NCI-H510A treated with DMSO at 0.1 percent for 48 hours (cell line): ENCODE measurements at places on chromosomes 11 and 22.

GRCh38 chr22:43826142-43827002, 14.3 kb upstream of the EFCAB6 start:
- peak; percentile 41 for DNase-seq

GRCh38 chr22:31739795-31740201, 10.1 kb downstream of the PRR14L start:
- no peak for DNase-seq

DNA sequence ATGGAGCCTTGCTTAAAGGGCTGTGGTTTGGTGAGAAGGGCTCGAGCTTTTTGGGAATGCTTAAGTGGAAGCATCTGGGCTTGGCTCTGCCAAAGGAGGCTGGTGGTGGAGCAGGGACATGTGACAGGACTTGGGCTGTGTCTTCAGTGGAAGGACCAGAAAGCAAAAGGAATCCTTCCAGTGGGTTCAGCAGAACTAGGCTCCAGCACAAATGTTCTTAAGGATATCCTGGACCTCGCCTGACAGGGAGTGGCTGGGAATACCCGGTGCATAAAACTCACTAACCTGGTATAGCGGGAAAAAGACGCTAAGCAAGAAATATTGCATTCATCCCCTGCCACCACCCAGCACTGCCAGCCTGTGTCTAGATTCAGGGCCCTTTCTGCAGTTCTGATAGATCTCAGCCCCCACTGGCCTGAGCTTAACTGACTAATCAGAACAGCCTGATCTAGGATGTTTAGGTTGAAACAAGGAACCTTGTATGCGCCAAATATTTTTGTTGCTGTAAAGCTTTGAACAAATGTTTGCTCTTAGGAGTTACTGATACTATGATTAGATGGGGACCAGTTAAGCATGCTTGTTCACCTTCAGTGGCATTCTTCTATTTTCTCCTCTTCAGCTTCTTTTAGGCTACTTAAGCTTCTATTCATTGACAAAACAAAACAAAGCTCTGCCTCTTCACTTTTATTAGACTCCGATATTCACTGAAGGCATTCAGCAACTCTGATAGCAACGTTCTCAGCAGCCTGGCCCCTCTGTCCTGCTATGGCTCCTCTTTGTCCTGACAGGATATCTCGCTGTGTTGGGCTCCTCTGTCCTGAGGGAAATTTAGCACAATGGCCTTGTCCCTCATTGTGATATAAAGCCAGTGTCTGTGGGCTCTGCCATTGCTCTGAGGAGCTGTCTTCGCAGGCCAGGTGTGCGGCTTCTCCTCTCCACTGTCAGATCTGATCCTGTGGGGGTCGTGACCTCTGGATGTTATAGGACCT, 25.0 kb downstream of the PPFIBP2 start:
- DNase-seq = no peak

DNA sequence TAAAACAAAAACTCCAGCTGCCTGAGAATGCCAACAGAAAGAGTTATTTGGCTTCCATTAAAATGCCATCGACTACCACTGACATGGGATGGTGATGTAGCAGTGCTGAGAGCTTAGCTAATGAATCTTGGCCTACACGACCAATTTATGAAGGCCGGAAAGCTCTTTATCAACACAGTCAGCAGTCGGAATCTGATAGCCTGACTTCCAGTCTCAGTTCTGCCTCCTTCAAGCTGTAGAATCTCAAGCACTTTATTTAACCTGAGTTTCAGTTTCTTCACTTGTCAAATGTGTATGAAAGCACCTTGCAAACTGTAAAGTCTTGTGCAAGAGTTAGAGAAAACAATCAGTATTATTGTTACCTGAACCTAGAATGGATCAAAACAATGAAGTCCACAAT, 335.7 kb upstream of the NARS2 start:
- no peak for DNase-seq

- no peak for DNase-seq
Measured at GRCh38 chr22:46588279-46589140, 31.7 kb upstream of the GRAMD4 start.

- DNase-seq = no peak
Measured at GRCh38 chr22:42076764-42077485, 2.6 kb upstream of the SMDT1 start.

DNA sequence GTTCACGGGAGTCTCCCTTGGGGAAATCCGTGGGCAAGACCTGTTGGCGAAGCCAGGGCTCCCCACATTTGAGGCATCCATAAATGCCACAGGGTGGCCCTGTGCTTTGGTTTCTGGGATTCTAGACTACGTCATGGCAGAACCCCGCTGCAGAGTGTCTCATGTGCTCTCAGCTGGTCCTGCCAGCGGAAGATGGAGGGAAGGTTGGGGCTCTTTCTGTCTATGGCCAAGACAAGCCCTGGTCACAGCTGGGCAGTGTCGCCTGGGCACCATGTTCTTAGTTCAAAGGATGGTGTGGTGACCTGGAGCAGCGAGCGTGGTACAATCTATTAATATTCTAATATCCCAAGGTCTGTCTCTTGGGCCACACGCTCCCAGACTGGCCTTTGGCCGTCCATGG, 511.7 kb downstream of the TBC1D22A start:
- DNase-seq = no peak

DNA sequence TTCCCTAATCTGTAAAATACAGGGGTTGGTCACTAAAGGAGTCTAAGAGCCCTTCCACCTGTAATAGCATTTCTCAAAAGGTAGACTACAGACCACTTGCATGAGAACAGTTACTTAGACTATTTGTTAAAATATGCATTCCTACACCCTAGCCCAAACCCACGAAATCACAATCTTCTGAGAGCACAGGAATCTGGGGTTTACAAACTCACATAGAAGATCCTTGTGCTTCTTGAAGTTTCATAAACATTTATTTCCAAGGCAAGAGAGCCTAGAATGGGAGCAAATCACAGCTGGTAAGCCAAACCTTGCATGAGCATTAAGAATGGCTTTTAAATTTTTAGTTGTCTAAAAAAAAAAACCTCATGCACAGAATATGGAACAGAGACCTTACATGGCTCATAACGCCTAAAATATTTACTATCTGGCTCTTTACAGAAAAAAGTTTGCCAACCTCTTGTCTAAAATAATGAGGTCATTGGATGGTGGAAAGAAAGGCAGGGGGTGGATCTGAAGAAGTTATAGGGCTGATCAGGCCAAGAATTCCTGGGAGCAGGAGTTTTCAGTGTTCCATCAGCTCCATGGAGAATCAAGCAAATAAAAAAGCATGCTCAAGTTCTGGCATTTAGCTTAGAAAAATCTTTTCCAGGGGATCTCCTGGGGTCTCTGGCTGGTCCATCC, 133.4 kb downstream of the CCDC34 start:
- DNase-seq = no peak

GRCh38 chr11:124867700-124868099, 2.5 kb downstream of the ROBO3 start:
- DNase-seq = no peak

- no peak for DNase-seq
Measured at GRCh38 chr22:36405671-36406538, 18.1 kb upstream of the MYH9 start.

GRCh38 chr11:8204025-8204424, 35.2 kb upstream of the RIC3 start:
- no peak for DNase-seq

GRCh38 chr11:35811783-35812182, 132.1 kb upstream of the LDLRAD3 start:
- DNase-seq = no peak

DNA sequence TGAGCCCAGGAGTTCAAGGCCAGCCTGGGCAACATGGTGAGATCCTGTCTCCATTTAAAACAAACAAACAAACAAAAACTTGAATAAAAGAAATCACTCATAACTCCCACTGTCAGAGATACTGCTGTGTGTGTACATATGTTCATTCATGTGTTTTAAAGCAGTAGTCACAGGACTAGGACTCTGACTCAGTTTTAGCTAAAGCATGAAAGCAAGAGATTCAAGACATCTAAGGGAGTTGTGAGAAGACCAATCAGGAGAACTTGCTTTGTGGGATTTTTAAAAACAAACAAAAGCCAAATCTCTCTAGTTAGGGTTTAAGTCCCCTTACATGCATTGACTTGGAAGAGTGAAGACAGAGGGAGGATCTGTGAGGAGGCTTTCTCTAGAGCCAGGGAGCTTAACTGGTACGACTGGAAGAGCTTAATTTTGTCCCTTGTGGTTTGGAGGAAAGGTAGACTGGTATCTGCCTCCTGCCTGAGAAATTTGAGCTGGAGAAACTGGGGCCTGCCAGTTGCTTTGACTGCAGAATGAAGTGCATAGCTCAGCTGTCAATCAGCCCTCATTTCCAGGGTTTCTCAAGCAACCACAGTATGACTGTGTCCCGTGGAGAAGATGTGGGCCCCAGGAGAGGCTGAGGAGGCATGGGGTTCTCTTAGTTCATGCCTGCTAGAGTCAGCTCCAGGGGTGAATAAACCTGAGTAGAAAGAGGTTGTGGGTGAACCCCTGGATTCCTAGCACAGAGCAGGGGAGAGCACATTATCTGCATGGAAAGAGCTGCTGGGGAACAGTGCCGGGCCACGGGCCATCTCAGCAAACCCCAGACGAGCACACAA, 30.6 kb downstream of the EXPH5 start:
- DNase-seq = no peak

DNA sequence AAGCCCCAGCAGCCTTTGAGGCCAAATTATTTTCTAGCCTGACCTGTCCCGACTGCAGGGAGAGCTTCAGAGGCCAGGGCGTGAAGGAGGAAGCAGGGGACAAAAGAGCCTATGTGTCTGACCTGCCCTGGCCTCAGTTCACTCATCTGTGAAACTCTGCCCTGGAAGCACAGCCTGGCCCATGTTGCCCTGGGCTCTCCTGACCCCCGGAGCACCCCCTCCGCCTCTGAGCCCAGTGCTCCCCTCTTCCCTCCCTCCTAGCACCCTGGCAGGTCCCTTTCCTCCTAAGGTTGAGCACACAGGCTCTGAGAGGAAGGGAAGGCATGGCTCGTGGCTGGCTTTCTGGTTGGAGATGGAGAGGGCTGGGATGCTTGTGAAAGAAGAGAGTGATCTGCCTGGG, 3.4 kb upstream of the A4GALT start:
- DNase-seq = no peak

- no peak for DNase-seq
Measured at GRCh38 chr11:34652191-34652973, 31.5 kb downstream of the EHF start.

DNA sequence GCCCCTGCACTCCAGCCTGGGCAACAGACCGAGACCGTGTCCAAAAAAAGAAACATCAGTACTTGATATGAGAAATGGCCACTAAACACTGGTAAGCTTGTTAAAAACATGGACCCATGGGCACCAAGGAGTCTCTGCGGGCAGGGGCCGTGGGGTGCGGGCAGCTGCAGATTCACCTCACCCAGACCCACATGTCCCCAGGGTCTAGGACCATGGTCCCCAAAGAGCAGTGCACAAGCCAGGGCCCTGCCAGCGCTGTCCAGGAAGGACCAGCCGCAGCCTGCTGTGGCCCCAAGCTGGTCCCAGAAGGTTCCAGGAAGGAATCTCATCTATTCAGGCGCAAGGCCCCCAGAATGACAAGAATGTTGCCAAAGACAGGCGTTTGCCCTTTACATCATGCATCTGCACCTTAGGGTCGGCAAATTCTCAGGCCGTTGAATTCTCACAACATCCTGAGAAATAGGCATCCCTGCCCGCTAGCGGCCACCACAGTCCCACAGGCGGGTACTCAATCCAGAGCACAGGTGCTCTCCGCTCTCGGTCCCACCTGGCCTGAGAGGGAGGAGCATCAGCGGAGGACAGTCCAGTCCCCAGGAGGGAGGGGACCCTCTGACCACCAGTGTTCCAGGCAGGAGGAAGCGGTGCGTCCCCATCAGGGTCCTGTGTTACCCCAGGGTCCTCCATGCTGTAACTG, 9.5 kb downstream of the YPEL1 start:
- no peak for DNase-seq

- DNase-seq = no peak
Measured at GRCh38 chr11:1049071-1049405, 12.5 kb upstream of the MUC6 start.

GRCh38 chr11:123543797-123544196, 110.6 kb downstream of the SCN3B start:
- DNase-seq = no peak

DNA sequence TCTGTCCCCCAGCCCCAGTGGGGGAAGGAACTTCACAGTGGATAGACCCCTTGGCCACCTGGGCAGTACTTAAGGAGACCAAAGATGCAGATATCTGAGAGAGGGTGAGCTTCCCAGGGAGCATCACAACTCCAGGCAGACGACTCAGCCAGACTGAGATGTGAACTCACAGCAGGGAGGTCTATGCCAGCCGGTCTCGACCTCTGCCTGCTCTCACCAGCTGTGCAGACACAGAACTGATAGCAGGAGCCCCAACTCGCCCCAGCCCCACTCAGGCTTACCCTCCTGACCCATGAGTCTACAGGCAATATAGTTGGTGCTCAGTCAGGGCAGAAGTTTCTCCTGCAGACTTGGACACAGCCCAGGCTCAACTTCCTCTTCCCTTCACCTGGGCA, 29.7 kb upstream of the ACCSL start:
- no peak for DNase-seq

DNA sequence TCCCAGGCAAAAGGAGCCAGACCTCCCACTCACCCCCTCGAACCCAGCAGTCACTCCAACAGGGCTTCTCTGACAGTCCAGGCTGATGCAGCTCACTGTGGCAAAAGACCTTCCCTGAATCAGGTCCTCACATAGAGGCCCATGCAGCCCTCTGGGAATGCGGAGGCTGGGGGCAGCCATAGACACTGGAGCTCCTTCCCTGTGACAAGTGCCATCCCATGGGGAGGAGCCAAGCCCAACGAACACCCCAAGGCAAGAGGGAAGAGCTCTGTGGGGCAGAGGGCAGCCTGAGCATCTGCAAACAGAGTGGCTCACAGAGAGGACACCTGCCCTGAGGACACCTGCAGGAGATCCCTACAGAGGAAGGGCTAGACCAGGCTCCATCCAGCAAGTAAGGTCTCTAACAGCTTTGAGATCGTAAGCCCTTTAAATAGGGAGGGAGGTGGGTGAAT, at the start of gene LINC01488:
TSS of gene LINC01488 (plus strand) at position 271 of the 452 bp plus-strand sequence.
- DNase-seq = no peak

DNA sequence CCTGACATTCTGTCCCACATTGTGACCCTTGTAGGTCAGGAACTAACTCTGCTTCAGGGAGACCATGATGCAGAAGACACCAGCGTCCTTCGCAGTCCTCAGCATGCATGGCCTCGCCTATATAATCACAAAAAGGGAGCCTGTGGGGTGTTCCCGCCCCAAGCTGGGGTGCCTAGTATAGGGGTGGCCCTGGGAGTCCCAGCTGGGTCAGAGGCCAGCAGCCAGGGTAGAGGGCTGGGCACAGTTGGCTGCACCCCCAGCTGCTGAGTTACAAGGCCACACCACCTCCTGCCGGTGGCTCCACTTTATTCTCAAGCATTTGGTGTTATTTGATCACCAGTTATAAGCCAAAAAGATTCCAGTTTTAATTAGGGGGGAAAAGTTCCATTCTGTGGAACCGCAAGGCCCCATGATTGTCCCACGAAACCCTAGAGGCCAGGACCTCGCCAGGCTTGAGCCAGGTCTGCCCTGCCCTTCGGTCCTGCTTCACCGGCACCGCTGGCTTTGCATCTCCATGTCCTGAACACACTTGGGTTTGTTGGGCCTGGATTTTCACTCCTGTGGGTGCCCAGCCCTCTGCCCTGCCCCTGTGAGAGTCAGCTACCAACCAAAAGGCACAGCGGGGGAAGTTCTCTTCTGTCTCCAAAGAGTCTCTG, 15.0 kb upstream of the GNB1L start:
- no peak for DNase-seq
